ENCODE measurements at places on chromosomes 3 and 15.

- DNase-seq, result no peak
Observed at GRCh38 chr3:195899701-195900435, 8.5 kb downstream of the TNK2 start.

GRCh38 chr15:80778964-80779657, at the start of gene CEMIP:
Gene CEMIP (plus strand): TSS chr15:80779370. CDS start chr15:80873880, 94,510 bp downstream.
- DNase-seq, result peak; percentile 37

GRCh38 chr3:42780398-42780797, 7.3 kb upstream of the CCDC13 start:
- no peak for DNase-seq

- DNase-seq, result no peak
Observed at GRCh38 chr3:122227036-122227781, 43.7 kb downstream of the CASR start.

- no peak for DNase-seq
Observed at GRCh38 chr3:32373844-32374243, 17.8 kb upstream of the CMTM7 start.

DNA sequence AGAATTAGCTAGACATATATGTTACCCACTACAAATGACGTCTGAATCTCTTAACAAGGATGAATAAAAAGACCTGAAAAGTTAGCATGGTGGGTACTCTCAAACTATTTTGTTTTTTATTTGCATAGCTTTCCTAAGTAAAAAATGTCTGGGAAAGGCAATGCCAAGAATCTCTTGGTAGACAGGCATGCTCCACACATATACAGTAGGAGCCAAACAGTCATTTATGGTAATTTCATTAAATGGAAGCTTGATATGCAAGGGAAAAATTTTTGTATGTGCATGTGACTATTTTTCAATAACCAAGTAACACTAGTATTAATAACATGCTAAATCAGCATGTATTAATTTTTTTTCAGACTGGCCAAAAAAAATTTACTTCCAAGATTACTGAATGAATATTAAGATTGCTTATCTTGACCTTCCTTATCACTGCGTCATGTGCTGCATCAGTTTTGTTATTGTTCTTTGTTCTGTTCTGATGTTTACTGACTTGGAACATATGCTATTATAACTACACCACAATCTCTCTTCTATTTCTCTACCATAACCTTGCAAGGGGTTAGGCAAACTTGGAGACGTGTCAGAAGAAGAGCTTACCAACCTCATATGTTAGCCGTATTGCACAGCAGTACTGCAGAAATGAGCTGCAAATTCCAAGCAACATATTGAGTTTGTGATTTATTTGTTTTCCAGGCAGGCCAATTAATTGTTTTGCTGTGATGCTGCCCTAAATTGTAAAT, 255.3 kb downstream of the RBMS3 start:
- no peak for DNase-seq

- no peak for DNase-seq
Observed at GRCh38 chr15:43518197-43518761, 871 bp downstream of the MAP1A start.

GRCh38 chr15:68599560-68600071, 20.8 kb downstream of the CORO2B start:
- no peak for DNase-seq
